ENCODE measurements at places on chromosomes 2 and 18.

- DNase-seq: no peak
Measured at GRCh38 chr2:241063093-241063551, 39.0 kb downstream of the MTERF4 start.

GRCh38 chr2:101308432-101309210 is at the start of gene RNF149:
TSS of gene RNF149 (minus strand) at chr2:101308701. CDS start at chr2:101308588, 113 bp downstream.
- peak; percentile 89 for DNase-seq

- no peak for DNase-seq
Measured at GRCh38 chr2:49175831-49176230, 21.5 kb upstream of the FSHR start.

DNA sequence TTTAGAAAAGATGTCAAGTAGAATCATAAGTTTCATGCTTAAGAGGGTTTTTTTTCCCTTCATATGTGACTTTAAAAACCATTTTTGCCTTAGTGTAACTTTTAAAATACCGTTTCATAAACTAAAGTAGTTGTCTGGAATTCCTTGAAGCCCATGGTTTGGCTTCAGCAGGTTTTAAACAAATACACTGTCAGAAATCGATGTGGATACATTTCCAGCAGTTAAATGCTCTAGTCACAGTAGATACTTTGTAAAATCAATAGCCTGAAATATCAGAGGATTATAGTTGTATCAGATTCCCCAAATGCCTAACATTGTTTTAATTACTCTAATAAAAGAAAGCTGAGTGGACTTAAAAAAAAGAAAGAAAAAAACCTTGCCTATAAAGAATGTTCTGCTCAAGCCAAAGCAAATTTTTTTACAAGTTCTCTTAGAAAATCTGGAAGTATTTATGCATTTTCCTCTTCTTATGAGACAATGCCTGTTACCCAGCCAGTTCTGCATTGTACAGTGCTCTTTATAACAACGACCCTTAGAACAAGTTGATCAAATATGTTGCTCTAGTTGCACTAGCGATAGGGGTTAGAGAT is 260.5 kb downstream of the LTBP1 start:
- DNase-seq: no peak

- DNase-seq: no peak
Measured at GRCh38 chr2:109136542-109136941, 7.5 kb downstream of the SH3RF3 start.

DNA sequence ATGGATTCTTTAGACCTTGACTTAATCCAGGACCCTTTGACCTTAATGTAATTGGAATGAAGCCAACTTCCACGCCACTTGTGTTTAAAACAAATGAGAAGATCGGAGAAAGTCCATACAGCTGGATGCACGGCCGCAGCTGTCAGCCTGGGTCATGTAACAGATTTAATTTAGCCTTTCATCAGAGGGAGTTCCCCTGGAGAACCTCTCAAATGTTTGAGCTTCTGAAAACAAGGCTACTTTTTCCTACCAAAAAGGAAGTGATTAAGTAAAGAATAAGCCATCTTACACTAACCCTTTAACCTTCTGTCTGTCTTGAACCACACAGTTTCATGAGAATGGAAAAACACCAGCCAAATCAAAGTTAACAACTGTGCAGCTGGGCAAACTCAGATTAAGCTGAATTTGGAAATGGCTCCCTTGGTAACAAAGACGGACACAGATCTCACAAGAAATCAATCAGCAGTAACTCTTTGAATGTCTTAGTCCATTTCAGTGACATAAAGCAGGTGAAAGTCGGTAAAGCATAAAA is 103.6 kb downstream of the DOCK10 start:
- DNase-seq: peak; percentile 49

DNA sequence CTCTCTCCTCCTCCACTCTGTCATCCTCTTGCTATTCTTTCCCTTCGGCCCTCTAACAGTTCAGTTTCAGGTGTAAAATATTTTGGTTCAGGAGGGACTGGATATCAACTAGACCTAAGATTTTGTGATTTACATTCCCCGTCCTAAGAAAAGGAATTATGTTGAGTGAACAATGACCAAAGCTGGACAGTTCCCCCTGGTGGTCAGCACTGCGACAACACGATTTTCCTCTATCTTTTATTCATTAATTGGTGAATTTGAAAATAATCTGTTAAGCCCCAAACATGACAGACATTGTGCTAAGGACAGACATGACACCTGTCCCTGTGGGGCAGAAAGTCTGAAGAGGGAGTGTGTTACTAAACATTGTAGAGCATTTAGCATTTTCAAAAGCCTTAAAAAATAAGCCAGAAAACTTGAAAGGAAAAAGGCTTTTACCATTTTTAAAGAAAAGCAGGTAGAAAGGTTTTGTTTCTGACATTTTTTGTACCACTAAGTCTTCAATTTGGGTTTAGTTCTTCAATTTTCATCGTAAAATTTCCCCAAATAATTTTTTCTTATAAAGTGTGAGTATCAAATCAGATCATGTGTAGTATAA is 28.4 kb upstream of the GTF2A1L start:
- no peak for DNase-seq

DNA sequence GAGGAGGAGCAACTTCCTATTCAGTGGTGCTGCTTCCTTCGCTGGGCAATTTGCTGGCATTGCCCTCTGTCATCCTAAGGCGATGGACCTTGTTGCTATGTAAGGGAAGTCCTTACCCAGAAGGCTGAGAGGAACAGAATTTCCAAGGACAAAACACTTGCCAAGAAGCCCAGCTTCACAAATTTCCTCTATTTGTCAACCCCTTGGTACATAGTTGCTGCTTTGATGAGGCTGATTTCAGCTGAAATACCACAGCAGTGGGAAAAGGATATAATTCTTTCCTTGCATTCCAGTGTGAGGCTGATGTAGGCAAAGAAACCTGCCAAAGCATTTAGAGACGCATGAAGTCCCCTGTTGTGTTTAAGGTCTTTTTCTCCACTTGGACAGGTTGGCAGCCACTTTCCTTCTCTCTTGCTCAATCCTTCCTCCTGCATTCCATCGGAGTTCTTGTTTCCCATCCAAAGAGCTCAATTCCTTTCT is 16.4 kb upstream of the ST3GAL5 start:
- no peak for DNase-seq

DNA sequence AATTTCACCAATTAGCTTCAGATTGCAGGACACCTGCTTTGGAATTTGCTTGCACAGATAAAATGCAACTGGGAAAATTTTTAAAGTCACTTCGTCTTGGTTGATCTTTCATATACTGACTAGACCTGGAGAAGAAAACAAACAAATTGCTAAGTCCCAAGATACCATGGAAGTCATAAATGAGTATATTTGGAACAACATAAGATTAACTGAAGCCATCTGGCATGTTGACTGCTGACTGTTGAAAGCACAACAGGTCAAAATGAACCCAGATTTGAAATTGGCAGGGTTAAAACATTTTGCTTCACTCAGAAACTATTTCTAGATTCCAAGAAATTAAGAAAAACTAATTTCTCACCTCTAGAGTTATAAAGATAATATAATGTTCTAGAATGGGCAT is 470.7 kb downstream of the LPIN1 start:
- DNase-seq: no peak

DNA sequence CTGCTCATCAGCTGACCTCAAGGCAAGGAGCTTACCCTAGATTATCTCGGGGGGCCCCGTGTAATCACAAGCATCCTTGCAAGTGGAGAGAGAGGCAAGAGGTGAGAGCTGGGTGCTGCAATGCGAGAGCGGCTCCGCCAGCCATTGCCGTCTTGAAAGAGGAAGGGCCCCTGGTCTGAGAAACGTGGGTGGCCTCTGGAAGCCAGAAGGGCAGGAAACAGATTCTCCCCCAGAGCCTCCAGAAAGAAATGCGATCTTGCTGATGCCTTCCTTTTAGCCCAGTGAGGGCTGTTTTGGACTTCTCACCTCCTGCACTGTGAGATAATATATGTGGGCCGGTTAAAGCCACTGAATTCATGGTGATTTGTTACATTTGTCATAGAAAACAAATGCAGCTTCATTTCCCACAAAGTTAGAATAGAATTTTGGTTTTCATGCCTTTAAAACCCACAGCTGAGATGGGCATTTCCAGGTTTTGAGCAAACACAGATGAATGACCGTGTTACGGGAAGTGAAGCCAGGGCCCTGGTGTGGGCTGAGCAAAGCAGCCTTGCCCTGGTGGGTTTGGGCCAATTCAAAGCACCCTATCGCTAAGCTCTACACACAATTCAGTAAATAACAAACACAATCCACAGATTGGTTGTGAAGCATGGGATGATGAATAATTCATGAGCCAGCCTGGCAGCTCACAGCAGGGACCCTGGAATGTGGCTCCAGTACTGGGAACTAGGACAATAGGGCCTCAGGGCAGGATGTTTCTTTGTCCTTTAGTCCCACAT is 319.9 kb upstream of the HS6ST1 start:
- DNase-seq: no peak

- no peak for DNase-seq
Measured at GRCh38 chr2:23767876-23768621, 158.9 kb downstream of the ATAD2B start.

All from CD4-positive, alpha-beta T cell treated with Interleukin-2 at 100 ng/mL for 4 hours (primary cell).